ENCODE measurements at places on chromosomes 16 and 17. TPM values are rescaled to one million over a fixed set of nuclear protein-coding genes. Genes with fewer than 3 reads are reported as not detected.

DNA sequence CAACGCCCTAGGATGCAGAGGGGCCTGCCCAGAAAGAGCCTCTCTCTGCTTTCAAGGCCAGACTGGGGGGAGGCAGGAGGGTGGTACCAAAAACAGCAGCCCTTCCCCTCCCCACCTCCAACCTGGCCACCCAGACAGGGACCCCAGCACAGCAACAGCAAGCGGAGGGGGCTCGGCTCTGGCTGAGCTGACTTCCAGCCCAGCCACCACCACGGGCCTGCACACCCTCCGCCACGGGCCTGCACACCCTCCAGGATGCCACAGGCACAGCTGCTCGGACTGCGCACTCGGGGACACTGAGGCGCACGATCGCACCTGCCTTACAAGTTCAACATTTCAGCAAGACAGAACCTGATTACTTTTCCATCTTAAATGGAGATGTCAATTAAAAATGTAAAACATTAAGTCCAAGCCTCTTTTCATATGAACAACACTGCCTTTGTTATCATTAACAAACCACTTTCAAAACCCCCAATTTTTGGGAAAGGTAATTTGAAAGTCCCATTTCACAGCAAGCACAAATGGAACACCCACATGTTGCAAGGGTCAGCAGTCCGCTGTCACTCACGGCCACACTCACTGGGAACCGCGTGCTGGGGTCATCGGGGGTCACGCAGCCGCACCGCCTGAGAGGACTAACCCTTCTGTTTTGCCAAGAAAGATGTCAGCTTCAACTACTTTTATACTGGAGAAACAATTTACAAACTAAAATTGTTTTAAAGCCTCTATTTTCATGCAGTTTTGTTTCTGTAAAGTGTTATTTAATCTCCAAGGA is 76.4 kb downstream of the ANKRD11 start:
- peaks cover 56% of the 10 kb centered on the region for H3K4me1 ChIP-seq
- no peak for DNase-seq
- H3K27ac ChIP-seq: peak overlapping the region; percentile 75
- H3K36me3 ChIP-seq: peaks cover 3% of the 10 kb centered on the region
- H3K27me3 ChIP-seq: no peaks in the 10 kb centered on the region
- H3K4me3 ChIP-seq: peak overlapping the region; percentile 9

The C17orf67 gene
- total RNA-seq: 4.1 TPM

- H3K27me3 ChIP-seq: no peaks in the 10 kb centered on the region
- DNase-seq: no peak
- H3K4me3 ChIP-seq: no peak overlapping the region
- peaks cover 3% of the 10 kb centered on the region for H3K4me1 ChIP-seq
- H3K36me3 ChIP-seq: peaks cover 3% of the 10 kb centered on the region
Observed at GRCh38 chr17:67132366-67132765, 88.0 kb downstream of the CACNG1 start.

GRCh38 chr16:56409195-56409594 is 16.1 kb downstream of the AMFR start:
- no peak overlapping the region for H3K4me3 ChIP-seq
- no peaks in the 10 kb centered on the region for H3K27me3 ChIP-seq

GRCh38 chr16:14241631-14242030 is 170.5 kb downstream of the MRTFB start:
- no peak overlapping the region for H3K4me3 ChIP-seq
- H3K27ac ChIP-seq: no peak overlapping the region
- H3K36me3 ChIP-seq: peaks cover 11% of the 10 kb centered on the region
- H3K4me1 ChIP-seq: no peaks in the 10 kb centered on the region
- DNase-seq: no peak
- no peaks in the 10 kb centered on the region for H3K27me3 ChIP-seq

GRCh38 chr16:19400711-19401110 is 17.0 kb upstream of the TMC5 start:
- H3K4me3 ChIP-seq: no peak overlapping the region
- no peaks in the 10 kb centered on the region for H3K36me3 ChIP-seq
- H3K4me1 ChIP-seq: no peaks in the 10 kb centered on the region
- H3K27ac ChIP-seq: no peak overlapping the region

DNA sequence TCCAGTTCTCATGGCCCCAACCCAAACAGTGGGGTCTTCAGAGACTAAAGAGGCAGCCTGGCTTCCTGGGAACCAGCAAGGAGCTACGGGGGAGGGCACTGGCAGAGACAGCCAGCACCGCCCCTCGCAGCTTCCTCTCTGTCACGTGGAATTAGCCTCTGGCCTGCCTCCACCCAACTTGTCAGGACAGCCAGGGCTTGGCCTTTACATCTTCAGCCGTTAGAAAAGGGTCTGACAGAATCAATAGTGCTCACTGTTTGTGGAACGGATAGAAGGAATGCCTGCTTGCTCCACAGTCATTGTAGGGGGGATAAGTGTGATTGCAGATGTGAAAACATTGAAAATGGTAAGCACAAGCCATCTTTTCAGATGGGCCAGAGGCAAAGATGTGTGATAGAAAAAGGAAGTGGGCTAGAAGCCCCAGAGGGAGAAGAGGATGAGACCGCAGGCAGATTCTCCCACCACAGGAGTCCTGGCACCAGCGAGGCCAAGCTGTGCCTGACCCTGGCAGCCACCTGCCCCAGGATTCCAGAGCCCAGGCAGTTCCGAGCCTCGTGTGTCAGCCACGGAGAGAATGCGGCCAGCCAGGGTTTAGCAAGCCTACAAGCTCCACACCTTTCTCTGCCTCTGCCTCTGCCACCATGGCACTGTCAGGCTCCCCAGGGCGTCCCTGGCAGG is 18.6 kb downstream of the GRIN2C start:
- DNase-seq: no peak
- H3K4me1 ChIP-seq: peaks cover 9% of the 10 kb centered on the region
- H3K4me3 ChIP-seq: peak overlapping the region; percentile 66
- H3K36me3 ChIP-seq: peaks cover 4% of the 10 kb centered on the region
- peaks cover 7% of the 10 kb centered on the region for H3K27me3 ChIP-seq

GRCh38 chr16:30621765-30622164 is 11.6 kb upstream of the ZNF689 start:
- no peak overlapping the region for H3K4me3 ChIP-seq
- peaks cover 18% of the 10 kb centered on the region for H3K27me3 ChIP-seq
- DNase-seq: no peak
- H3K36me3 ChIP-seq: no peaks in the 10 kb centered on the region

- H3K4me1 ChIP-seq: peaks cover 24% of the 10 kb centered on the region
- H3K36me3 ChIP-seq: no peaks in the 10 kb centered on the region
- no peaks in the 10 kb centered on the region for H3K27me3 ChIP-seq
Observed at GRCh38 chr17:17841601-17842025, 4.8 kb upstream of the SREBF1 start.

- H3K27me3 ChIP-seq: peaks cover 87% of the 10 kb centered on the region
- DNase-seq: no peak
- no peak overlapping the region for H3K27ac ChIP-seq
- peaks cover 17% of the 10 kb centered on the region for H3K4me1 ChIP-seq
- no peak overlapping the region for H3K4me3 ChIP-seq
Observed at GRCh38 chr17:38585056-38585917, 20.5 kb downstream of the SRCIN1 start.

DNA sequence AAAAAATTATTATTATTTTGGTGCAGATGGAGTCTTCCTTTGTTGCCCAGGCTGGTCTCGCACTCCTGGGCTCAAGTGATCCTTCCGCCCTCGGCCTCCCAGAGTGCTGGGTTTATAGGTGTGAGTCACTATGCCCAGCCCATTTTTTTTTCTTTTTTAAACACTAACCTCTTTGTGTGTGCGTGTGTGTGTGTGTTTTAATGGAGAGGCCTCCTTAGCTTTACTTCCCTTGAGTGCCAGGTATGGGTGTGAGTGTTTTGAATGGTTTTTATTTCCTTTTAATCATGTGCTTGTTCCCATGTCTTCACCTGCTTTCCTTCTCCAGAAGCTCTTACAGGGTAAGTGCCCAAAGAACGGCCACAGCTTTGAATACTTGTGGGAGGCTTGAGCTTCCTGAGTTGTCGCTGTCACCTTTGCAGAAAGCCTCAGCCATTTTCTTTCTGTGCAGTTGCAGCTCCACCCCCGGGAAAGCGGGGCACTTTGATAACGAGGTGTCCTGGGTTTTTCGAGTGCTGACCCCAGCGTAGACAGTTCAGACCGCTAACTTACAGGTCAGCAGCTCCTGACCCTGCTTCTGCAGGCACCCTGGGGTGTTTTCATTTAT is 22.6 kb downstream of the AKAP1 start:
- H3K27me3 ChIP-seq: no peaks in the 10 kb centered on the region
- H3K27ac ChIP-seq: no peak overlapping the region
- DNase-seq: no peak
- peaks cover 10% of the 10 kb centered on the region for H3K4me1 ChIP-seq

DNA sequence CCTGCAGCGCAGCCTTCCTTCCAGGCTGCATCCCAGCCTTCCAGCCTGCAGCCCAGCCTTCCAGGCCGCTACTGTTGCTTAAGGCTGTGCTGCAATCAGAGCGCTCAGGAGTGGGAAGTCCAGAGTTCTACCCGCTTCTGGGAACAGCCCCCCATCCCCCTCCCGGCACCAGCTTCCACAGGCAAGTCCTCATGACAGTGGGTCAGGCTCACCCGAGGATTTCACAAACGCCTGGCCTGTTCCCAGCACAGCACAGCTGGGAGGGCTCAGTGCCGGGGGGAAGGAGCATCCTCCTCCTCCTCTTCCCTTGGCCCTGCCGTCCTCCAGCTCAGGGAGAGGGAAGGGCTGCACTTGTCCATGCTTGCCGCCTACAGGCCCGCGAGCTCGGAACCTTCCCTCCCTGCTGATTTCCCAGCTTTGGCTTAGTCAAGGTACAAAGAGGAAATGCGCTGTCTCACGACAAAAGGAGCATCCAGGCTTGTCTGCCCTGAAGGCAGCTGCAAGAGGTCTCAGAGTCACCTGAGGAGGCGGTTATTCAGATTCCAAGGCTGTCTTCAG is 8.3 kb downstream of the SOCS3 start:
- peak overlapping the region; percentile 7 for H3K4me3 ChIP-seq
- no peaks in the 10 kb centered on the region for H3K36me3 ChIP-seq
- no peaks in the 10 kb centered on the region for H3K27me3 ChIP-seq
- peak overlapping the region; percentile 79 for H3K27ac ChIP-seq

GRCh38 chr17:73128496-73128895 is 36.0 kb upstream of the SLC39A11 start:
- H3K36me3 ChIP-seq: no peaks in the 10 kb centered on the region
- no peak overlapping the region for H3K4me3 ChIP-seq
- no peak overlapping the region for H3K27ac ChIP-seq
- no peaks in the 10 kb centered on the region for H3K27me3 ChIP-seq
- H3K4me1 ChIP-seq: no peaks in the 10 kb centered on the region
- DNase-seq: no peak

GRCh38 chr16:3780570-3780969 is 63.2 kb upstream of the TRAP1 start:
- H3K4me3 ChIP-seq: no peak overlapping the region
- H3K27ac ChIP-seq: peak overlapping the region; percentile 60
- H3K27me3 ChIP-seq: no peaks in the 10 kb centered on the region
- peaks cover 8% of the 10 kb centered on the region for H3K36me3 ChIP-seq
- no peak for DNase-seq

The MYH11 gene
- total RNA-seq: 0.29 TPM

The TBC1D3E gene
- total RNA-seq: not detected

- no peaks in the 10 kb centered on the region for H3K27me3 ChIP-seq
- no peaks in the 10 kb centered on the region for H3K36me3 ChIP-seq
- H3K27ac ChIP-seq: no peak overlapping the region
- no peaks in the 10 kb centered on the region for H3K4me1 ChIP-seq
- H3K4me3 ChIP-seq: no peak overlapping the region
- no peak for DNase-seq
Observed at GRCh38 chr16:64996641-64997040, 125.2 kb downstream of the CDH11 start.

- no peak overlapping the region for H3K4me3 ChIP-seq
- DNase-seq: no peak
- H3K27me3 ChIP-seq: no peaks in the 10 kb centered on the region
- H3K4me1 ChIP-seq: peaks cover 7% of the 10 kb centered on the region
- H3K27ac ChIP-seq: no peak overlapping the region
Observed at GRCh38 chr17:37278247-37278894, 97.4 kb upstream of the C17orf78 start.

DNA sequence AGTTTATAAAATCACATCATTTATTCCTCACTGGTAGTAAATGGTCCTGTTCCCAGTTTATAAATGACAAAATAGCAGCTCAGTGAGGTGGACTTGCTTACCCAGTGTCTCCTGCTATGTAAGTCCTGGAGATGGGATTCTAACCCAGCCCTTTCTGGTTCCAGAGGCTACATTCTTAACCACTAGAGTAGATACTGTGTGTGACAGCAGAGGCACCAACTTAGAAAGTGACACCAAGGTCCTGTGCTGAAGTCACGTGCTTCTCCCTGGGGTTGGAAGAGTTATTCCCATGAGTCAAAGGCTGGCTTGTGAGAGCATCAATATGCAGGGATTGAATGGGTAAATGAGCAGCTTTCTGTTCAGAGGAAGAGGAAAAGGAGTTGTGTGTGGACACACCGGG is 167.3 kb upstream of the IRX3 start:
- no peak for DNase-seq
- H3K4me1 ChIP-seq: no peaks in the 10 kb centered on the region
- H3K36me3 ChIP-seq: no peaks in the 10 kb centered on the region
- no peak overlapping the region for H3K27ac ChIP-seq
- no peak overlapping the region for H3K4me3 ChIP-seq

DNA sequence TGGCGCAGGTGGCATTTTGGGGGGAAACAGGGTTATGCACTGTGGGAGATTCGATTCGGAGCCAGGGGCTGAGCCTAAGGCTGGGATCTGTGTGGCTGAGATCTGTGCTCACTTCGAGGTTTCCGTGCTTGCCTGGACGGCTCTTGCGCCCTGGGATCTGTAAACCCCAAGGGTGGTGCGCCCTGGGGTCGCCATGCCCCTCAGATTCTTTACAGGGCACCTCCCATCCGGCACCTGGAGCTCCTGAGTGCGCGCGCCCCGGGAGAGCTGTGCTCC is 377 bp downstream of the SLC13A5 start:
- no peak for DNase-seq
- peak overlapping the region; percentile 68 for H3K4me3 ChIP-seq
- peaks cover 16% of the 10 kb centered on the region for H3K4me1 ChIP-seq
- peaks cover 4% of the 10 kb centered on the region for H3K36me3 ChIP-seq
- H3K27ac ChIP-seq: no peak overlapping the region
- peaks cover 83% of the 10 kb centered on the region for H3K27me3 ChIP-seq

- H3K27me3 ChIP-seq: no peaks in the 10 kb centered on the region
- peaks cover 37% of the 10 kb centered on the region for H3K4me1 ChIP-seq
- peak overlapping the region; percentile 73 for H3K4me3 ChIP-seq
- H3K36me3 ChIP-seq: no peaks in the 10 kb centered on the region
Observed at GRCh38 chr17:32504166-32504990, 17.6 kb downstream of the CDK5R1 start.

- peaks cover 16% of the 10 kb centered on the region for H3K4me1 ChIP-seq
- H3K27ac ChIP-seq: peak overlapping the region; percentile 64
- H3K4me3 ChIP-seq: peak overlapping the region; percentile 46
- peak; percentile 57 for DNase-seq
- no peaks in the 10 kb centered on the region for H3K36me3 ChIP-seq
Observed at GRCh38 chr17:17663160-17664063, 17.8 kb upstream of the RAI1 start.

Data from T-helper 17 cell (primary cell).